ENCODE measurements at places on chromosomes 3 and 15. TPM values are rescaled to one million over a fixed set of nuclear protein-coding genes. Genes with fewer than 3 reads are reported as not detected.
A peak's percentile ranks its signal among the peaks of the same experiment; 100 is the strongest.

DNA sequence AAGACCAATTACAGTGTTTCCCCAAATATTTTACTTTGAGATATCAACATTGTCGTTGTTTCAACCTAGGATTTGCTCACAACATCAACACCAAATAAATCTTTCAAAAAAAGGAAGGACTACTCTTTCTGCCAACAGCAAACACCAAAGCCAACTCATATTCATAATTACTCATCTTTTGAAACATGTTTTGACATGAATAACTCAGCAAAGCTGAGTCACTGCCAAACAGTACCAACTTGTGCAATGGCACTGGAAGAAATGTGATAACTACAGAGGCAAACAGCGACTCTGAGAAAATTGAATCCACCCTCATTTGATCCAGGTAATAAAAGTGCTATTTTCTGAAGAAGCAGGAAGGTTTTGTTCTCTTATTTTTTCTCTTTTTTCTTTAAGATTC is 67.2 kb downstream of the PEX5L start:
- DNase-seq = no peak
- H3K4me3 ChIP-seq = no peak overlapping the region
- no peak overlapping the region for H3K27ac ChIP-seq
- H3K4me1 ChIP-seq = peaks cover 6% of the 10 kb centered on the region
- no peaks in the 10 kb centered on the region for H3K27me3 ChIP-seq

DNA sequence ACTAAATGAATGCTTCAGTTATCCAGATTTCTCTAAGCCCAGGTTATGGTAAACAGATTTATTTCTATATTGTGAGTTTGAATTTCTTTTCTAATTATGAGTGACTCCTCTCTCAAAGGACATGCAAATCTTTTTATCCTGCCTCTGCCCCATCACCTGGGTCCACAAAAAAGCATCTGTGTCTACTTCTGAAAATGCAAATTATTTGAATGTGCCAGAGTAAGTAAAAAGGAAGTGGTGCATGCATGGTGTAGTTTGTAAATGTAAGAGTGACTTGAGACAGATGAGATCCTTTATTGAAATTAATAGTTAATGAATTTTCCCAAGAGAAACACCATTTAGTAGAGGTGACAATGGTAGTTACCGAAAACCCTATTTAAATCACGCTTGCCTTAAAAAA is 26.9 kb downstream of the MCTP2 start:
- no peak for DNase-seq
- H3K4me3 ChIP-seq = no peak overlapping the region
- no peak overlapping the region for H3K27ac ChIP-seq
- H3K36me3 ChIP-seq = no peaks in the 10 kb centered on the region
- no peaks in the 10 kb centered on the region for H3K4me1 ChIP-seq
- H3K27me3 ChIP-seq = no peaks in the 10 kb centered on the region

GRCh38 chr3:127760361-127760760 is 62.0 kb downstream of the MGLL start:
- H3K27ac ChIP-seq = no peak overlapping the region
- peaks cover 18% of the 10 kb centered on the region for H3K4me1 ChIP-seq
- H3K27me3 ChIP-seq = no peaks in the 10 kb centered on the region
- no peak for DNase-seq
- H3K36me3 ChIP-seq = no peaks in the 10 kb centered on the region
- no peak overlapping the region for H3K4me3 ChIP-seq

Gene GP9
- total RNA-seq = not detected

Gene XCR1
- not detected for total RNA-seq

GRCh38 chr3:74593152-74593551 is 21.3 kb downstream of the CNTN3 start:
- no peak overlapping the region for H3K27ac ChIP-seq
- H3K36me3 ChIP-seq = no peaks in the 10 kb centered on the region
- H3K27me3 ChIP-seq = no peaks in the 10 kb centered on the region
- no peaks in the 10 kb centered on the region for H3K4me1 ChIP-seq
- no peak for DNase-seq

Gene ADAMTSL3
- total RNA-seq = 0.88 TPM

GRCh38 chr3:187679638-187680396 is 9.6 kb upstream of the SST start:
- peak overlapping the region; percentile 15 for H3K27ac ChIP-seq
- DNase-seq = peak; percentile 88
- H3K36me3 ChIP-seq = no peaks in the 10 kb centered on the region
- H3K27me3 ChIP-seq = no peaks in the 10 kb centered on the region
- no peak overlapping the region for H3K4me3 ChIP-seq

GRCh38 chr3:5974630-5975322 is 787.3 kb downstream of the EDEM1 start:
- H3K4me1 ChIP-seq = no peaks in the 10 kb centered on the region
- H3K27me3 ChIP-seq = no peaks in the 10 kb centered on the region
- no peak overlapping the region for H3K4me3 ChIP-seq
- H3K27ac ChIP-seq = no peak overlapping the region
- DNase-seq = no peak
